ENCODE measurements at places on chromosomes 5 and 9. TPM values are rescaled to one million over a fixed set of nuclear protein-coding genes. Genes with fewer than 3 reads are reported as not detected.

The TAF11L10 gene
- not detected for total RNA-seq

GRCh38 chr5:82909771-82910170, 167.4 kb downstream of the TMEM167A start:
- no peak for DNase-seq

DNA sequence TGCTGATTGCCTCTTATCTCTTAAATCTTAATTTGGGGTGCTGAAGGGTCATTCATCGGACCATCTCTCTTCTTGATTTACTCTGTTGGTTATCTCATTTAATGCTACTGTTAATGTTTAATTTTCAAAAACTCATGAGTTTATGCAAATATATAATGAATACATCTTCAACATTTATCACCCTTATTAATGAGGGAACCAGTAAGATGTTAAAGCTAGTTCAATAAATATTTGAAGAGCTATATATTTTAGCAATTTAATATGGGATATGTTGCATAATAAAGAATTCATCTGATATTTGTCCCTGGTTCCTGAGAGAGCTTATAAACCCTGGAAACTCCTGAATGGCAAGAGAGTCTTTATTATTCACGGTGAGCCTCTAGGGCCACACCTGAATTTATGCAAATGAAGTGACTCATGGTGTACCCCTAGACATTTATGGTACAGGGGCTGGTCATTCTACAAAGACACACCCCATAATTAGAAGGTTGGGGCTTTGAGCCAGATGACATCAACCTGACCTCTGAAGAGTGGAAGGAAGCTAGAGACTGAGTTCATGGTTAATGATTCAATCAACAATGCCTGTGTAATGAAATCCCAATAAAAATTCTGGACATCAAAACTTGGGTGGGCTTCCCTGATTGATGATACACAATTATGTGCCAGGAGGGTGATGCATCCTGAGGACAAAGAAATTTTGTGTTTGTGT, 339.5 kb upstream of the ZNF608 start:
- DNase-seq, result no peak

DNA sequence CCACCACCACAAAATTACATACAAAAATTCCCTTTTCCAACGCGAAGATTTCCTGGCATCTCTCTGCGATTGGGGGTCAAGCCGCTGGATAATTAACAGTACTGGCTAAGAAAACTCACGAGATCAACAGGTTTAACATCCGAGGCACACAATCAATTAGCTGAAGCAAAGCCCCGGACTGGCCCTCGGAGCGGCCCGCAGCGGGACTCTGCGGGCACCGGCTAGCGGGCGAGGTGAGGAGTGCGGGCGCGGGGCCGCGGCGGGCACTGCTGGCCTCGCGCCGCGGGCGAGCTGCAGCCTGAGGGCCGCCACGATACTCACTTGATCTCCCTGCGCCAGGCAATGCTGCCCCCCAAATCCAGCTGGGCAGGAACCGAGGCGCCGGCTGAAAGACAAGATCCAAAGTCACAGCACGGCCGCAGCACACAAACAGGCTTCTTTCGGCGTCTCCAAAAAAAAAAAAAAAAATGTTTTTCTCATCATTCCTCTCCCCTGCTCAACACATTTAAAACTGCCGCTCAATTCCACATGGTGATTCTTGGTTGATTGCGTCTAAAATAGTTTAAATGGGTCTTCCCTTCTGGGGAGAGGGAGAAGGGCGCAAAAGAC, 210.2 kb downstream of the MEF2C start:
- no peak for DNase-seq

GRCh38 chr5:157157293-157157891, 8.7 kb downstream of the GARIN3 start:
- DNase-seq, result no peak

- DNase-seq, result no peak
These were observed 954.5 kb downstream of the DTWD2 start for GRCh38 chr5:118033686-118034338.

The NR4A3 gene
- 0.23 TPM for total RNA-seq

DNA sequence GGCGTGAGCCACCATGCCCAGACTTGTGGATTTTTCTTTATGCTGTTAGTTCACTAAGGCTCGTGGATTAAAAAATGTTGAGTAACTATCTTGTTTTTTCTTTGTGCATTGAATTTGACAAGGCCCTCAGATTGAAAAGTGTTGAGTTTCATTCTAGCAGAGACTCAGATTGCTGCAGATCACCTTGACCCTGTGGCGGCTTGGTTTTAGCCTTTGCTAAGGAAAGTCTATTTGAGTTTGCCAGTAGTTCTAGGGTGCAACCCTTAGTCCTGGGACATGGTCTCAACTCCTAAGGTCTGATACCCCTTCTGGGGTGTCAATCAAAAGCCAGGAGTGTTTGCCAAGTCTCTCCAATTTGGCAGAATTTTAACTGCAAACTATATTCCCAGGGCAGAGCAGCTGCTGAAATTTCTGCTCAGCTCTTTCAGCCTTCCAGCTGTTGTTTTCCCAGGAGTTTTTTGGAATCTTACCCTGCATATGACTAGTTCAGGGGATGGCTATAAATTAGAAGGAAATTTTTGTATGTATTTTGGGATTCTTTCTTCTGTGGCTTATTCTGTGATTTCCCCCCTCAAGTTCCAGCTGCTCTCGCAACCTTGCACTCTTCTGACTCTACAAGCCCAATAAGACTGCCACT, 84.3 kb upstream of the HAND1 start:
- no peak for DNase-seq

DNA sequence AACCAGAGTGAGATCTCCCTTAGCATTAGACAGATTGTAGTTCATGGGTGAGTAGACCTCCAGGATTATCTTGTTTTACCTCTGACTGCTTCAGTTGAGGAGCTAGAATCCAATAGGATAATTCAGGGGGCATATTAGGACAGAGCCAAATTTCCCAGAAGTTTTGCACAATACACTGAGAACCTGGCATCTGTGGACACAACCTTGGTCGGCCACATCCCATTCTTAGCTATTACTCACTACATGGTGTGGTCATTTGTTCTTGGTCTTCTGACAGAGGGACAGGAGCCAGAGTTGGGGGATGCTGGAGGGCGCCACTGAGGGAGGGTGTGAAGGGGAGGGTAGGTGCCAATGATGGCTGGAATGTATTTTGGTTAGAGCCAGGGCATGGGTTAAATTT, 66.6 kb downstream of the NPR3 start:
- DNase-seq, result no peak

DNA sequence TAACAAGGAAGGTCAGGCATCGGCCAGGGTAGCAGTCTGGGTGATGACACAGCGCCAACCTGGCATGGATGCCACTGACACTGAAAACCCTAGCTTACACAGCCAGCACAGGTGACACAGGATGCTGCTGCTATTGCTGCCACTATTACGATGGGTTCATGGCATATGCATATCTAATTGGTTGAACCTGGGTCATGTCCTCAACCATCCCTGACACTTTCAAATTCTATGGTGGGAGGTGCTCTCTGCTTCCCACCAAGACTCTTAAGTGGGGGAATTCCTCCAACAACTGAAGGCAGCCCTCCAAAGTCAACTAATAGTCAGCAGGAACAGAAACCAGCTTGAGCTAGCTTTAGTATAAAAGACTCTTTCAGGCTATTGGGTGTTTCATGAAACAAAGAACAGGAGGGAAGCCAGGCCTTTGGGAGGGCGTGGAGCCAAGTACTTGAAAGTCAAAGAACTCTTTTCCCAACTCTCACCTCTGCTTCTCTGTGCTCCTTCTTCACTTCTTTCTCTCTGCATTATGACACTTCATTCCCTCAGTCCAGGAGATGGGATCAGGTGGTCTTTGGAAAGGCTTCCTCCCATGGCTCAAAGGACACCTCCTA, 21.3 kb downstream of the PTTG1 start:
- no peak for DNase-seq

GRCh38 chr9:14451949-14452348, 138.0 kb upstream of the NFIB start:
- DNase-seq, result no peak

The ZDHHC11 gene
- total RNA-seq, result 5.3 TPM

GRCh38 chr5:91378752-91379211, 4.3 kb downstream of the ARRDC3 start:
- peak; percentile 28 for DNase-seq

The HTR1A gene
- total RNA-seq, result not detected

Measured in HT1080 (cell line).